ENCODE measurements at places on chromosomes 3 and 15.

GRCh38 chr3:23294770-23295387 lies 91.8 kb downstream of the UBE2E2 start:
- no peak for DNase-seq

- DNase-seq: no peak
Observed at GRCh38 chr3:140706360-140706759, 28.5 kb downstream of the TRIM42 start.

DNA sequence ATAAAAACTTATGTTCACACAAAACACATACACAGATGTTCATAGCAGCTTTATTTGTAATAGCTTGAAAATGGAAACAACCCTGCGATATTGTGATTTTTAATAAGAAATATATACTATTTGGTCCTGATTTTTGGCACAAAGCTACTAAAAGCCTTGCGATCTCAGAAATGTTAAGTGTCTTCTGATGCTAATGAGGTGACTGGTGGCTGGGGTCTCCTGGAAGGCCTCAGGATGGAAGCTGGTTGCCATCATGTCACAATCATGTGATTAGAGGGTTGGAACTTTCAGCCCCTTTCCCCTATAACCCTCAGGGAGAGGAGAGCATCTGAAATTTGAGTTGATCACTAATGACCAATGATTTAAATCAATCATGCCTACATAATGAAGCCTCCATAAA lies 278.4 kb upstream of the UBE2E1 start:
- no peak for DNase-seq

DNA sequence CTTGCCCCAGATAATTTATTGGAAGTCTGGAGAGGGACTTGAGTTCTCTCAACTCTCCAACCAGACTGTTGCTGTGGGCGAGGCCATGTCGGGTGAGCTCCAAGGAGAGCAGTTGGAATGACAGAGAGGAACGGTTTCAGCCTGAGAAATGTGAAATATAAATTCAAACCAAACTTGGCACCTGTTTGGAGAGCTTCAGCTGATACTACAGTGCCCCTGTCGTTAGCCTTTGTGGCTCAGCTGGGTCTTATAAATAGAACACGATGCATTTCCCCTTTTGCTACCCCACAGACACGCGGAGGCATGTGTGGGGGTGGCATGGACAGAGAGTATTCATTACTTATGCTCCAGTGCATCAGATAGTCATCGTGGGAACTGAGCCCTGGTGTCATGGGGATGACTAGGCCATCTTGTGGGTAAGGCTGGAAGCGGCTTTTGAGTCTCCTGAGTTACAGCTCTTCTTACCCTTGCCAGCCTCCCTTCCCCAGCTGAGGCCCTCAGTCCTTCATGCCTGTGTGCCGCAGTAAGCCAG lies 15.6 kb downstream of the SMAD3 start:
- DNase-seq: no peak
